ENCODE measurements at places on chromosomes 2 and 18.
A peak's percentile ranks its signal among the peaks of the same experiment; 100 is the strongest.

- H3K36me3 ChIP-seq = no peaks in the 10 kb centered on the region
- DNase-seq = no peak
- no peak overlapping the region for H3K4me3 ChIP-seq
- H3K4me1 ChIP-seq = peaks cover 4% of the 10 kb centered on the region
- no peak overlapping the region for H3K27ac ChIP-seq
Observed at GRCh38 chr2:236341067-236341466, 76.9 kb upstream of the ASB18 start.

DNA sequence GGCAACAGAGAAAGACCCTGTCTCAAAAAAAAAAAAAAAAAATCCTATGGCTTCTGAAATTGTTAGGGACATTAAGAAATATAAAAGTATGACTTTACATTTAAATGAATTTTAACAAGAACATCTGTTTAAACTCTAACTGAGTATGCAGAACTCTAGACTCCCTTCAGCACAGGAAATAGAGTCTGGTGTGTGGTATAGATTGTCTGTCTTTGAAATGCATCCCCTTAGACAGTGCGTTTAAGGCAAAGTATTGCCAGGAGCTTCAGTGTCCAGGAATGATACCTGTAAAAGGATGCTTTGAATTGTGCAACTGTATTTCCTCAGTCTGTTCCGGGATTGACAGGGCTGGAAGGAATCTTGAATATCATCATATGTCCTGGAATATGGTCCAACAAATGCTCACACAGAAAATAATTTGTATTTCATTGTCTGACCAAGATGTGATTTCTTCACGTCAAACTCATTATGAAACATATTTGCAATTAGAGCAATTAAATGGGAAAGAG is 133.0 kb upstream of the RASGRP3 start:
- no peak overlapping the region for H3K4me3 ChIP-seq
- DNase-seq = no peak
- no peaks in the 10 kb centered on the region for H3K27me3 ChIP-seq
- no peaks in the 10 kb centered on the region for H3K36me3 ChIP-seq
- H3K4me1 ChIP-seq = no peaks in the 10 kb centered on the region

- H3K36me3 ChIP-seq = no peaks in the 10 kb centered on the region
- no peak overlapping the region for H3K4me3 ChIP-seq
- no peak overlapping the region for H3K27ac ChIP-seq
- DNase-seq = no peak
Observed at GRCh38 chr2:127770973-127771735, 39.8 kb downstream of the WDR33 start.

DNA sequence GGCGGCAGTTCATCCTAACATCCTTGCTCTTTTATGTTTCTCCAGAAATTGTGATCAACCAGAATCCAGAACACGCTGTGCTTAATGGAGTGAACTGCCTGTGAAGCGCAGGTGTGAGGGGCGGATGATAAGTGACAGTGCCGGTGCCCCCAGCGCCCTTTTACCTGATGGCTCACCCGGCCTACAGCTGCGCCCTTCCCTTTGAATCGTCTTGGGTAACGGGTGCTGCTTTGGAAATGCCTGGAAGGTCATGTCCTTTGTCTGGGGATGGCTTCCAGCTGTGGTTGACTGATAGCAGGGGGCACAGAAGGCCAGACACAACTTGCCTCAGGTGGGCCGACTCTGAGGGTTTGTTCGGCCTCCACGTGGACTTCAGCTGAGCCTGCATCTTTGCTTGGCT is 119.4 kb downstream of the LPIN1 start:
- DNase-seq = no peak
- H3K27ac ChIP-seq = no peak overlapping the region
- no peaks in the 10 kb centered on the region for H3K4me1 ChIP-seq
- H3K27me3 ChIP-seq = no peaks in the 10 kb centered on the region
- H3K4me3 ChIP-seq = no peak overlapping the region

DNA sequence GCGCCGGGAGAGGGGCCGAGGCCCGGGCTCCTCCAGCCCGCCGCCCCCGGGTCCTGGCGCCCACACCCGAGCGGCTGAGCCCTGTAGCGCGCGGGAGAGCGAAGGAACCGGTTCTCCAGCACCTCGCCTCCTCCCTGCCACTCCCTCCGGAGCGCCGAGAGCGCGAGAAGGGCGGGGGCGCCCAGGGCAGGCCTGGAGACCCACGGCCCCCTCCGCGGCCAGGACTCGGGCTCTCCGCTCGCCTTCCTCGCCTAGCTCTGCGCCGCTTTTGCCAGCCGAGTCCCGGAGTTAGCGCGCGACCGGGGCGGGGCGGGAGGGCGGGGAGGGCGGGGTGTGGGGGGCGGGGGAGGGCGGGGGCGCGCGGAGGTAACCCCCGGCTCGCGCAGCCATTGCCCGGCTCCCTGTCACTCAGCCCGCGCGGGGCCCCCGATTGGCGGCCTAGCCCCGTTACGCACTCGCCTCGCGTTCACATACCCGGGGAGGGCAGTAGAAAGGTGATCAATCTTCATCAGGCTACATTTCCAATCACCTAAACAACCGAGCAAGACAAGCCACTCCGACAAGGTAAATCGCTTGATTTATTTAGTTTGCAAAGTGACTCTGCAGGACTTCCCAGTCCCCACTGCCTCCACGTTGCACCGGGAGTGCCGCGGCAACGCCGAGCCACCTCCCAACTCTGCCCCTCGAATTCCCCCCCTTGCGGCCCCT is at the start of gene OTX1:
Gene OTX1 (plus strand): TSS at position 497 of the 708 bp plus-strand sequence. CDS start 2,161 bp downstream, outside the sequence.
- H3K4me3 ChIP-seq = peak within 1 kb of the TSS; percentile 14
- H3K27me3 ChIP-seq = peaks cover 28% of the 10 kb centered on the region
- no peak within 1 kb of the TSS for H3K27ac ChIP-seq
- no peaks in the 10 kb centered on the region for H3K36me3 ChIP-seq
- no peaks in the 10 kb centered on the region for H3K4me1 ChIP-seq

DNA sequence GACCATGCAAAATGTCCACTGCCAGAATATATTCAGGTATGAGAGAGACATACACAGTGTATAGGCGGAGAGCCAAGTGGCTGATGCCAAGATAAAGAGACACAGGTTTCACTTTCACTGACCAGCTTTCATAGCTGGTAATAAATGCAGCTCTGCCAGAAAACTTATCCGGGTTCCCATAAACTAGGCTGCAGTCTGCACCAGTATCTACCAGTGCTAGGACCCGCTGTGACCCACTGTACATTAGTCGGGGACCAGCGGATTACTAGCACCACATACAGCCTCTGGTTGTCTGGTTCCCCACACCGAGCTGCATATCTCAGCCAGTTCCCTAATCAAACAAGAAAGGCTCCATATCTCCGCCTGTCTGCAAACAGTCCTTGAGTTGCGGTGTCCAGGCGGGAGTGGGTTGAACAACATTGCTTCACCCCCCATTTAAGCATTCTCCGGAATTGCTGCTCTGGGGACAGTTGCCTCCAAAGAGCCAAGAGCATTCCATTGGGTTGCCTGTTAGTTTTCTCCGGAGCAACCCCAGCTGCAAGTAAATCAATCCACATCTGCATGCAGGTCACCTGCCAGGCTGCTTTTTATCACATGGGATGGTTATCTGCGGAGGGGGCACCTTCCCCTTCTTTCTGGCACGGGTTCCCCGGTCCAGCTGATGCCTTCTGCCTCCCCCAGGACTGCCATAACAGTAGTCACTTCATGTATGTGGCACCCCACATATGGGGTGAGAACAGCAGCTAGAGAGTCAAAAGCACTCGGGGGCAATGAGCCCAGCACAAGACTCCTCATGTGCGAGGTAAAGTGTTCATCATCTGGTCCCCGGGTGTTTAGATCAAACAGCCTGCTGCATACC is 18.0 kb upstream of the KLHL23 start:
- peaks cover 8% of the 10 kb centered on the region for H3K4me1 ChIP-seq
- H3K27ac ChIP-seq = peak overlapping the region; percentile 62
- H3K27me3 ChIP-seq = no peaks in the 10 kb centered on the region
- peak overlapping the region; percentile 8 for H3K4me3 ChIP-seq
- H3K36me3 ChIP-seq = no peaks in the 10 kb centered on the region

- peak overlapping the region; percentile 95 for H3K4me3 ChIP-seq
- peaks cover 2% of the 10 kb centered on the region for H3K4me1 ChIP-seq
- no peaks in the 10 kb centered on the region for H3K27me3 ChIP-seq
- peak overlapping the region; percentile 99 for H3K27ac ChIP-seq
- no peaks in the 10 kb centered on the region for H3K36me3 ChIP-seq
Observed at GRCh38 chr2:28397043-28397381, 4.4 kb downstream of the FOSL2 start.

GRCh38 chr2:220510668-220511067 is 883.2 kb downstream of the SLC4A3 start:
- DNase-seq = no peak
- H3K4me1 ChIP-seq = no peaks in the 10 kb centered on the region
- H3K4me3 ChIP-seq = no peak overlapping the region
- no peaks in the 10 kb centered on the region for H3K27me3 ChIP-seq
- H3K36me3 ChIP-seq = no peaks in the 10 kb centered on the region

GRCh38 chr2:96895746-96896651 is 26.1 kb upstream of the SEMA4C start:
- no peaks in the 10 kb centered on the region for H3K27me3 ChIP-seq
- no peaks in the 10 kb centered on the region for H3K36me3 ChIP-seq
- no peak for DNase-seq

DNA sequence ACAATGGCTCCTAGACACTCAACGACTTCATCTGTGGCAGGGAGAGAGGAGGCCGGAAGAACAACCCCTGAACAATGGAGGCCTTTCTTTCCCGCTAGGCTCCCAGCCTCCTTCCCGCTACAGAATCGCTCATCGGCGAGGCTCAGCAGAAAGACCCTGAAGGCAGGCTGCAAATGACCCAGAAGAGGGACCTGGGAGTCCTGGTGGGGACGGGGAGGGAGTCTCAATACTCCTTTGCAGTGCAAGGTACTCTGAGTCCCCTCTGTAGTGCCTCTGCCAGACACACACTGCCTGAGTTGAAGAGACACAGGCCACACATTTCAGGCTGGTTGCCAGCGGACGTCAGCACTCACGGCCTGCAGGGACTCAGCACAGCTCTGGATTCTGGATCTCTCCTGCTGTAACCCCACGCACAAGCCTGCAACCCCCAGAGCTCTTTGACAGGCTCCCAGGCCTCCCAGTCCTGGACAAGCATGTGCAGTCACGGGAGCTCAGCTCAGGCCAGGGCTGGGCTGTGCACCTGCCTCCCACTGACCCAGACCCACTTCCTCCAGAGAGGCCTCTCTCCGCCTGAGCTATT is 6.1 kb downstream of the GPR17 start:
- H3K27me3 ChIP-seq = no peaks in the 10 kb centered on the region
- DNase-seq = peak; percentile 66
- no peaks in the 10 kb centered on the region for H3K36me3 ChIP-seq
- H3K4me1 ChIP-seq = peaks cover 31% of the 10 kb centered on the region

DNA sequence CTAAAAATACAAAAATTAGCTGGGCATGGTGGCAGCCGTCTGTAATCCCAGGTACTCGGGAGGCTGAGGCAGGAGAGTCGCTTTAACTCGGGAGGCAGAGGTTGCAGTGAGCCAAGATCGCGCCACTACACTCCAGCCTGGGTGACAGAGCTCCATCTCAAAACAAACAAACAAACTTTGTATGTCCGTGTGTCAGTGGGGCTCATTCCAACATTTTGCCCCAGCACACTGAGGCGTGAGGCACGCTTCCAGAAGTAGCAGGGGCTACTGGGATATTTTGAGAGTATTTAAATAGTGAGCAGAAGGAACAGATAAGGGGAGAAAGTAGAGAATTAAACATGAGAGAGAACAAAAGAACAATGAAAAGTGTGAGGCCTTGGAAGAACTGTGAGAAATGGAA is 83.3 kb upstream of the TANK start:
- no peak overlapping the region for H3K4me3 ChIP-seq
- no peaks in the 10 kb centered on the region for H3K36me3 ChIP-seq
- no peak overlapping the region for H3K27ac ChIP-seq
- DNase-seq = no peak
- no peaks in the 10 kb centered on the region for H3K4me1 ChIP-seq

- H3K36me3 ChIP-seq = no peaks in the 10 kb centered on the region
- no peak overlapping the region for H3K27ac ChIP-seq
- H3K27me3 ChIP-seq = no peaks in the 10 kb centered on the region
- H3K4me1 ChIP-seq = no peaks in the 10 kb centered on the region
- no peak overlapping the region for H3K4me3 ChIP-seq
- DNase-seq = no peak
Observed at GRCh38 chr2:117056376-117056748, 758.1 kb upstream of the DDX18 start.

DNA sequence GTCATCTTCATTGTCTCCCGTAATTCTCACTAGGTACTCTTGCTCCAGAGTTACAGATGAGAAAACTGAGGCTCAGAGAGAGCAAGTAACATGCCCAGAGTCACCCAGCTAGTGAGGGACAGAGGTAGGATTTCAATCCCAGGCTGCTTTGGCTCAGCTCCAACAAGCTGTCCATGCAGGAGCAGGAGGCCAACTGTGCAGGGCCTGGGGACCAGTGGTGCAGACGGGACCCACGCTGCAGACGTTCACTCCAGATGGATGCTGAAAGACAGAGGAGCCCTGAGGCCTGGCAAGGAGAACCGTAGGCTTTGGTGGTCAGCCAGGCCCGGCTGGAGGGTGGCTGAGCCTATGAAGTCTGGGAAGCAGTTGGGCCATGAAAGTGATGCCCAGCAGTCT is 102.6 kb downstream of the MCFD2 start:
- no peak for DNase-seq
- no peaks in the 10 kb centered on the region for H3K36me3 ChIP-seq
- H3K4me1 ChIP-seq = peaks cover 33% of the 10 kb centered on the region
- no peaks in the 10 kb centered on the region for H3K27me3 ChIP-seq
- H3K27ac ChIP-seq = peak overlapping the region; percentile 90

GRCh38 chr2:26619096-26619495 is 22.1 kb downstream of the CIB4 start:
- H3K27ac ChIP-seq = no peak overlapping the region
- H3K27me3 ChIP-seq = no peaks in the 10 kb centered on the region
- DNase-seq = no peak
- no peaks in the 10 kb centered on the region for H3K4me1 ChIP-seq
- H3K4me3 ChIP-seq = no peak overlapping the region
- no peaks in the 10 kb centered on the region for H3K36me3 ChIP-seq

GRCh38 chr2:239690651-239691631 is 290.1 kb upstream of the HDAC4 start:
- H3K27me3 ChIP-seq = no peaks in the 10 kb centered on the region
- H3K36me3 ChIP-seq = no peaks in the 10 kb centered on the region
- no peak for DNase-seq

DNA sequence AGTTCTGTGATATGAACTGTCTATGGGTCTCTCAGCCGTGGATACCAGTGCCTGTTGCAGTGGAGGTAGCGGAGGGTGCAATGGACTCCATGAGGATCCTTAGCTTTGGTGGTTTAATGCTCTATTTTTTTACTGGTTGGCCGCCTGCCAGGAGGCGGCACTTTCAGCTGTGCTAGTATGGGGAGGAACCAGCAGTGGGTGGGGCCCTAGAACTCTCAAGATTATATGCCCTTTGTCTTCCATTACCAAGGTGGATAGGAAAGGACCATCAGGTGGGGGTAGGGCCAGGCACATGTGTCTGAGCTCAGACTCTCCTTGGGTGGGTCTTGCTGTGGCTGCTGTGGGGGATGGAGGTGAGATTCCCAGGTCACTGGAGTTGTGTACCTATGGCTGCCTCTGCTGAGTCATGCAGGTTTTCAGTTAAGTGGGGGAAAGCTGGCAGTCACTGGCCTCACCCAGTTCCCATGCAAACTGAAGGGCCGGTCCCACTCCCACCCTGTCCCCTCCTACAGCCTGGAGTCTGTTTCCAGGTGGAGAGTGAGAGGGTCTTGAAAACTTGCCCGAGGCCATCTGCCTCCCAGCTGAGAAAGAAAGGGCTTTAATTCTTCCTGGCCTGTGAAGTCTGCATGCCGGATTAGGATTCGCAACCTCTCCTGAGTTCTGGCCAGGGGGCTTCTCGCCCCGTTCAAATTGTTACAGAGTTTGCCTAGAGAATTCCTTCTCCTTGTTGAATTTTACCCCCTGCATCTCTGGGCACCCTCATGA is 14.5 kb downstream of the KCNS3 start:
- no peaks in the 10 kb centered on the region for H3K27me3 ChIP-seq
- H3K4me1 ChIP-seq = no peaks in the 10 kb centered on the region
- no peak overlapping the region for H3K4me3 ChIP-seq
- H3K36me3 ChIP-seq = no peaks in the 10 kb centered on the region
- no peak for DNase-seq

All from uterus (tissue), 4 donors.